ENCODE measurements at places on chromosomes 2 and 18.

GRCh38 chr2:40102447-40102846 lies 323.4 kb upstream of the THUMPD2 start:
- DNase-seq: no peak

DNA sequence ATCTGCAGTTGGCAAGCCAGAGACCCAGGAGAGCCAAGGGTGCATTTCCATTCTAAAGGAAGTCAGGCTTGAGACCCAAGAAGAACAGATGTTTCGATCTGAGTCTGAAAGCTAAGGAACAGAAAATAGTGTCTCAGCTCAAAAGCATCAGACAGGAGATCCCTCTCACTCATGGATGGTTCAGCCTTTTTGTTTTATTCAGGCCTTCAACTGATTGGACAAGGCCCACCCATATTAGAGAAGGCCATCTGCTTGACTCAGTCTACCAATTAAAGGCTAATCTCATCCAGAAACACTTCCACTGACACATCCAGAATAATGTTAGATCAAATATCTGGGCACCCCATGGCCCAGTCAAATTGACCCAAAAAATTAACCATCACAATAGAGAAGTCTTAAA lies 255.0 kb downstream of the TXNL1 start:
- no peak for DNase-seq

DNA sequence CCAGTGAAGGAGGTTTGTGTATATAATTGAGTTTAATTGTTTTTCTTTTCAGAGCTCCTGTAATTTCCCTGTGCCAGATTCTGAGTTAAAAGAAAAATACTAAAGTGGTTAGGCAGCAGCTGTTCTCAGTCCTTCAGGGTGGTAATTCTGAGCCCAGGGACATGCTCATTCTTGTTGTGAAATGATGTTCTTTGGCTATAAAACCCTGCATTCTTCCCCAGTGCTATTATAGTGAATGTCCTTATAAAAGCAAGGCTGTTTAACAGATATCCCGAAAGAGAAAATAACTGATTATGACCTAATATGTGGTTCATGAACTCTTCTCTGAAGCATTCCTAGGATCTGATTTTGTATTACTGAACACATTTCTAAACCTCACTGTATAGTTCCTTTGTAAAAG lies 34.0 kb downstream of the ADAM23 start:
- no peak for DNase-seq

GRCh38 chr18:72542984-72543356 lies 1.2 kb downstream of the CBLN2 start:
- no peak for DNase-seq

GRCh38 chr2:120291401-120292311 lies 39.0 kb downstream of the RALB start:
- no peak for DNase-seq

DNA sequence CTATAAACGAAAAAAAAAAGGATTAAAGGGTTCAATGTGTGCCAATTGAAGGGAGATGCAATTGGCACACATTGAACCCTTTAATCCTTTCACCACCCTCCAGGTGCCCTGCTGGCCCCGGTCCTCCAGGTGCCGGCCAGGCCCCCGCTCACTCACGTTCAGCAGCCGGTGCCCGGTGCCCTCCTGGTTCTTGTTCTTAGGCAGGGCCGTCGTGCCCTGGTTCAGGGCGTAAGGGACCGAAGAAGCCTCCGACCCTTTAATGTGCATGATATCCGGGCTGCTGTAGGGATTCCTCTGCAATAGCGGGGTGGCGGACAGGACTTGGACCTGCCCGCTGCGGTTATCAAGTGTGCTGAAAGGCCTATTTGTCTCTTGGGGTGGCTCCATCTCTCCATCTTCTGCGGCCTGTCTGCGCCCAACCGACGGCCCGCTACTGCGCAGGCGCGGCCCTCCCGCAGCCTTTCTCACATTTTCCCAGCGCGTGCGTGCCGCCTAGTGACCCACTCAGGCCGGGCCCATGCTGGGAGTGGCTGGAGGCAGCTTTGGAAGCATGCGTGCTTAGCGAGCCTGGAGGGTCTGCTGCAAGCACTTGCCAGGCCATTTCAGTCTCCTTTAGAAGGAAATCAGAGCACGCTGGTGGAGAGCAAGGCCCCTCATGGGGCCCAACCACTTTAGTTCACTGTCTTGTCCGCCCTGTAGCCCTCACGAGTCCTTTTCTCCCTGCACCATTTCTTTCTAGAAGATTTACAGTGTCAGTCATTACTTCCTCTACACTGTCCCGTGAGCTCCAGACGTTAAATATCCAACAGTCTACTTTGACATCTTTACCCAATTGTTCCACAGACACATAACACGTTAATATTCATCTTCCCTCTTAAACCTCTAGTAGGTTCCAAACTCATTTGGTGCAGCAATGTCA lies 24.3 kb downstream of the TMEM237 start:
- no peak for DNase-seq

GRCh38 chr2:98454500-98455235 lies 10.0 kb downstream of the INPP4A start:
- DNase-seq: no peak

GRCh38 chr2:29054430-29054829 lies 19.9 kb downstream of the PCARE start:
- no peak for DNase-seq

DNA sequence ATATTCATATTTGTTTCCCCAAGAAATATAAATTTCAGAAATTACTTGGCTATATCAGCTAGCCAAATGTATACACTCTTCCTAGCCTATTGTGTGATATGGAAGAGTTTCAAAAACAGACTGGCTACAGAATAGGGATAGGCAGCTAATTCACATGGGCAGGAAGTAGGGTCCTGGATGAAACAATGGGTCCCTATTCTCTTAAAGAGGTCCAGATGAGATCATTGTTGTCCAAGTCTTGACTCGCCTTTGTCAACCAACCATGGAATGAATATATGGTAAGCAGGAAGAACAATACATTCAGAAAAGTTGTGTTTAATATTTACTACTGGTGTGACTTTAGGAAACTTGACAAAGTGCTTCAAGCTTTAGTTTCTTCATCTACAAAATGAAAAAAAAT lies 319.9 kb downstream of the NBAS start:
- DNase-seq: no peak
